Stimulated activated CD4-positive, alpha-beta T cell treated with anti-CD3 and anti-CD28 coated beads, Interleukin-2, amount 100 ng/mL, for 4 hours (primary cell): ENCODE measurements at places on chromosomes 13 and 19.

- no peak for DNase-seq
These were observed 95.5 kb upstream of the SERP2 start for GRCh38 chr13:44278166-44278565.

DNA sequence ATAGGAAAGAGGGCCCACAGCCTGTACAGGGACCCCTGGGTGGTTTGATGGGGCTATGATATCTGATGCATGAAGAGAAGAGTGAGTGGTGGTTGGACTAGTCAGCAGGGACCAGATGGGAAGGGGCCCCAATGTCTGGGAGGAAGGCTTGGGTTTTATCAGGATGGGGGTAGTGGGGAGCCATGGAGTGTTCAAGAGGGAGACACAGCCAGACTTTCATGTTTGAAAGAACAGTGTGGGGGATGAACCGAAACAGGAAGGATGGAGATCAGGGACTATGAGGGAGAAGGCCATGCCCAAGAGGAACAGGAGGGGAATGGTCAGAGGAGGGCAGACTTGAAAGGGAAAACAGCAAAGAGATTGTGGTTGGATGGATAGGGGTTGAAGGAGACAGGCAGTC is 63.1 kb downstream of the UNC13A start:
- no peak for DNase-seq

DNA sequence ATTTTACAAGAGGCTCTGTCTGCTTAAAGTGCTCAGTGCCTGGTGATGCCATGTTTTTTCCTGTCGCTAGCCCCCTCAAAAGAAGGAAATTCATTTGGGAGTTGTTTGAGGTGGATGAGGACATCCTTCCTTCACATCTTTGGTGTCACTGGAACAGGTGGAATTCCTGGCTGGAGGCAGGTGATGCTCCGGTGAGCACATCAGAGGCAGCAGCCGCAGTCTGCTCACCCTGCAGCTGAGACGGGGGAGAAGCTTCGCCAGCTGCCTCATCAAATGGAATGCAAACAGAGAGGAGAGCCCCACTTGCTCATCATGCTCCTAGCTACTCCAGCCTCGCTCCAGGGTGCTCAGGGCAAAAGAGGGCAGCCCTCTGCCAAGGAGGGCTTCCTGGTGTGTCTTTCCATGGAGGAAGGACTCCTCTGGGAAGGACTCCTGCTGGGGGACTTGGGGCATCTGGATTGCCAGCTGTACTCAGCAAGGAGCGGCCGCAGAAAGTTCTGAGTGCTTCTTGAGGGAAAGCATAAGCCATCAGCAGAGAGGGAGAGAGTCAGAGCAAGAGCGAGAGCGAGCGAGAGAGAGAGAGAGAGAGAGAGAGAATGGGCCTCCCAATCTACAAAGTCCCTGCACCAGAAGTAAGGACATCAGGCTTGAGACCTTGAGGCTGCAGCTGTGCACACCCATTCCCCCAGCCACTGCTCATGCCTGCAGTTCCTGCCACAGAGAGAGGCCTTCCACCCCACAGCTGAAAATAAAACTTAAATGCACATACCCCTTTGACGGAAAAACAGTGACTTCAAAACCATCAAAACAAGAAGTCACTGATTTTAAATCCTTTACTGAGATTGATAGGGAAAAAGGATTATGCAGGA is 74.3 kb upstream of the UBL3 start:
- DNase-seq = no peak

DNA sequence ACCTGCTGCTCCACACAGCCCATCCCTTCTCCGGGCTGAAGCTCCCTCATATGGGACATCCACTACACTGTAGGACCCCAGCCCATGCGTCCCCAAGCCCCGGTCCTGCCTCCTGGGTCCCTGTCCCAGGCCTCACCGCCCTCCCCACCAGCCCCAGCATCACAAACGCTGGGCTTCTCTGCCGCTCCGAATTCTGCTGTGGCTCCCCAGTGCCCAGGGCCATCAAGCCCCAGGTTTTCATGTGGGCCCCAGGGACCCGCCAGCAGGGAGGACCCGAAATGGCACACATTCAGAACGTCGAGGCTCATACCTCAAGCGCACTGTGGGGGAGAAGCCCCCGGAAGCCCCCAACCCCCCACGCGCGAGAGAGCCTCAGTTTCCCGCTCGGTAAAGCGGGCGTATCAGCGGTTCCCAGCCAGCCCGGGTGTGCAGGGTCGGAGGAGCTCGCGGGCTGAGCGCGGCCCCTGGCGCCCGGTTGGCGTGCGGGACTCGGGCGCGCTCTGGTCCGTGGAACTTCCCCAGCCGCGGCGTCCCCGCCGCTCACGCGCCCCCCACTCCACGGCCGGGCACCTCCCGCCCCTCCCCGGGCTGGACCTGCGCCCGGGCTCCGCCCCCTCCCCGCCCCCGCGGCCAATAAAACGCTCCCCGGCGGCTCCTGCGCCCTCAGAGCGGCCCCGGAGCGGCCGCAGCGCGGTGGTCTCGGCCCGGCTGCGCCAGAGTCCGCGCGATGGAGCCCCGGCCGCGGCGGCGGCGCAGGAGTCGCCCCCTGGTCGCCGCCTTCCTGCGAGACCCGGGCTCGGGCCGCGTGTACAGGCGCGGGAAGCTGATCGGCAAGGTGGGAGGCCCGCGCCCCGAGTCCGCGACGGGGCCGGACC is at the start of gene PLK5:
TSS of gene PLK5 (plus strand) at position 666 of the 875 bp plus-strand sequence. CDS start 2,920 bp downstream, outside the sequence.
- no peak for DNase-seq

GRCh38 chr13:97319113-97319720 is 97.1 kb downstream of the MBNL2 start:
- no peak for DNase-seq

GRCh38 chr13:37395544-37395943 is 203.0 kb downstream of the POSTN start:
- DNase-seq = no peak

GRCh38 chr19:39017026-39017425 is 15.3 kb downstream of the FBXO27 start:
- DNase-seq = no peak

DNA sequence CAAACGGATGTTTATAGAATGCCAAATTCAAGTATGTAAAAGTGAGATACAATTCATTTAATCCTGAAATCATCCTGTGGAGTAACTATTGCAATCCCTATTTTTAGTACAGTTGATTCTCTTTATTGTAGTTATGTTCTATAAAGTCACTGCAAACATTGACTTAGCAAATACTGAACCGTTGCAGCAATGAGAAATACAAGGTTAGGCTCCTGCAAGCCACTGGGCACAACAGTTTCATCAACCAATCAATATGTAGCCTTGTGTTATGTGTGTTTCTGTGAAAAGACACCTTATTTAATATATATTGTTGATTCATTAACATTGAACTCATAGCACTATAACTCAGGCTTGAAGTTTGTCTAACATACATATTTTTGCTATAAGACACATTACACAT is 174.4 kb downstream of the DCT start:
- no peak for DNase-seq

- DNase-seq = no peak
These were observed 98.5 kb upstream of the SOX1 start for GRCh38 chr13:111968336-111969010.

DNA sequence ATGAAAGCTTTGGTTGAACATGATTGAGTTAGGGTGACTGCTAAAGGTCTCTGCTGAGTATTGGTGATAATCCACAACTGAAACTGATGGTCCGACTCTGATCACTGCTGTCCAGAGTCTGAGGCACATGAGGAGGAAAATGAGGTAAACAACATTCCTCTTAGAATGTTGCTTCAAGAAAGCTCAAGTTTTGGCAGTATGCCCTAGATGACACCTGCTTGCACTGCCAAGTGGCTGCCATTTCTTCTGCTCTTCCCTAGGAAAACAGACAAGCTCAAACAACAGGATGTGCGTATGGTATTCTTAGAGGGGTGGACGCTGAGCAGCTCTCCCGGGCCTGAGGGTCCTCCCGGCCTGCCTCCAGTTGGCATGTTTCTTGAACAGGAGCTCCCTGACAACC is 15.2 kb upstream of the MTIF3 start:
- no peak for DNase-seq

DNA sequence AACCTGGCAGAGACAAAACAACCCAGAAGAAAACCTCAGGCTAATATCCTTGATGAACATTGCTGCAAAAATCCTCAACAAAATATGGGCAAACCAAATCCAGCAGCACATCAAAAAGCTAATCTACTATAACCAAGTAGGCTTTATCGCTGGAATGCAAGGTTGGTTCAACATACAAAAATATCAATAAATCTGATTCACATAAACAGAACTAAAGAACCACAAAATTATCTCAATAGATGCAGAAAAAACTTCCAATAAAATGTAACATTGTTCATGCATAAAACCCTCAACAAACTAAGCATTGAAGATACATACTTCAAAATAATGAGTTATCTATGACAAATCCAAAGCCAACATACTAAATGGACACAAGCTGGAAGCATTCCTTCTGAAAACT is 8.8 kb downstream of the ZNF724 start:
- DNase-seq = no peak

GRCh38 chr19:9673912-9674662 is 813 bp downstream of the ZNF562 start:
- DNase-seq = peak; percentile 33

DNA sequence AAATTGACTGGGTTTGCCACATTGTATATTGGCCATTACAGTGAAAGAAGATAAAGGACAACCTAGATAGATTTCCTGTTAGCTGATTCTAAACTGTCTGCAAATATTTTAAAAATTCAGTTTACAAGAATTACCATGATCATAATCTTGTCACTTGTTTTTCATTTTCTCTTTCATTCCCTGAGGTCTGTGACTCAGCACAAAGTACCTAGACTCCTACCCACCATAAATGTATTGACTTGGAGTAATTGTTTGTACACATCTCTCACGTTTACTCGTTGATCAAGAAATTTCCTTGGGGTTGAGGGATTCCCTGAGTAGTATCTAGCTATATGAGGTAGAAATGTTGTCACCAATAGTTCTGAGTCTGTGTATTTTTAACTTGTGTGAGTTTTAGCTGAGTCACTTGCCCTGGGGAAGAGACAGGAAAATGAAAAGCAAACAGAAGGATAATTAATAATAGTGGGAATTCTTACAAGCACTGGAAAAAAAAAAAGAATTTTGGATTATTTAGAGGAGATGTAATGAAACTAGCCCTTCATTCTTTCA is 299.2 kb upstream of the DACH1 start:
- no peak for DNase-seq

DNA sequence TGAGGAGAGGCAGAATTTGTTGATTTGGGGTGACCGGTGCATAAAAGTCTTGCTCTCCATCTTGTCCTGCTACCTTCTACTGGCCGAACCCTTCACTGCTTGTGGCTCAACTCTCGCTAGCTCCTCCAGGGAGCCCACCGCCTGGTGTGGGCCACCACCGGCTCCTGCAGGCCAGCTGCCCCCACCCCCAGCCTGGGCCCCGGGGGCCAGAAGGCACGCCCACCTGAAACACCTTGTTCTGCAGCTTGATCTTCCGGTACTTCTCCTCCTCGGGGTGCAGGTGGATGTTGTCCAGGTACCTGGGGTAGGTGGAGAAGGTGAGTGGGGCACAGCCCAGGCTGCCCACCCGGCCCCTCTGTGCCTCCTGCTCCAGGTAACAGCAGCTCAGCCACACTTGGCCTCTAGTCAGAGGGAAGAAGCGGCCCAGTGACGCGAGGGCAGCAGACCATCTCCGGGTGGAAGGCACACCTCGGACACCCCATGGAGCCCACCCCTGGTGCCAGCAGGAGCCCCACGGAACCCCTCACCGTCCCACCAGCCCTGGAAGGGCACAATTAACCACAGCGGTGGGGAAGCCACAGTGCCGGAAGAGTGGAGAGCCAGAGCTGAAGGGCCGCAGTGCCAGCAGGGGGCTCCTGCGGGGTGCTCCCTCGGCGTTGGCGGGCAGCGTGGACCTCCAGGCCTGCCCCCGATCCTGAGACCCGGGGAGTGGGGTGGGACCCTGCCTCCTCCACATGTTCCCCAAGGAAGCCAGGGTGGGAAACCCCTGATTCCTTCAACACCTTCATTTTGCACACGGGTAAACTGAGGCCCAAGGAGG is 10.1 kb downstream of the UBXN6 start:
- no peak for DNase-seq

DNA sequence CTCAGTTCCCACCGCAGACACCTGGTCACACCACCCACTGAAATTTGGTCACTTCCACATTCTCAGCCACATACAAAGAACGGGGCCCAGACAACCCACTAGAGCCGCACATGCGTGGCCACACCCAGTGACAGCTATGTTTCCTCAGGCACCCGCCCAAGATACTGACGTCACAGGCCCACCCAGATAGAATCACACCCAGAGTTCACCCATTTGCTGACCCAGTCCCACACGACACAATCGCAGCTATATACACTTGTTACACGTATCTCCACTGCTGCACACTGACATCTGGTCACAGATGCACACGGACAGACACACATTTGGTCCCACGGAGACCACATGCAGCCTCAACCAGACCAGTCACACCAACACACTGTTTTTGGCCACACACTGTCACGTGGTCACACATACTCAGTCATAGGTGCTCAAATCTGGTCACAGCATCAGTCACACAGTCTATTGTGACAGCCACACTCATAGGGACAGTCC is 2.9 kb downstream of the NUMBL start:
- DNase-seq = no peak

DNA sequence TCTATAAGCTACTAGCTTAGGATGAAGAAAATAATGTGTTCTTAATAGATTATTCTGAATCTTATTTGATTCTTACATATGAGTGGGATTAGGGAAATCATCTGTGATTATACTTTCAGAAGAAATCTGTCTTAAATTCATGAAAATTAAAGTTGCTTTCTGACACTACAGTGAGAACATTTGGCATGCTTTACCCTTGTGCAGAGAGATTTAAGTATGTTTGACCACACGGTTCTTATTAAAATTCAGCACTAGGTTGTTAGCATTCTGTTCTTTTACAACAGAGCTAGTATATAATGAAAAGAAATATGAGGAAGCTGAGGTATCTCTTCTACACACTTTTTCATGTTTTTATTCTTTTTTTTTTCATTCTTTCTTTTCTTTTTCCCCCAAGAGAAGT is 2723.9 kb downstream of the PCDH9 start:
- no peak for DNase-seq

DNA sequence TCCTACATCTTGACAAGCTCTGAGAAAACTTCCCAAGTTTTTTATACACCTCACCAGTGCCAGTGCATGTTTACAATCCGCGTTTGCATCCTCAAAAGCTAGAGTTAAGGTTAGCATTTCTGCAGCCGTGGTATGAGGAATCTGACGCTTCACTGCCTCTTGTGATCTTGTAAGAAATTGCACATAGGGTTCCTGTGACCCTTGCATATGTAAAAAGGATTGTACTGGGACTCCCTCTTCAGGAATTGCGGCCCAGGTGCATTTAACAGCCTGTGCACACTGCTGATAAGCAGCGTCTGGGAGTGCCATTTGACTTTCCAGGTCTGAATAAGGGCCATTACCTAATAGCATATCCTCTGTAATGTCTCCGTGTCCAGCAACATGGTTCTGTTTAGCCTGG is 15.3 kb downstream of the FPR3 start:
- DNase-seq = no peak
